ENCODE measurements at places on chromosomes 2 and 18.

- DNase-seq = no peak
Measured at GRCh38 chr2:145221032-145221431, 701.1 kb upstream of the ZEB2 start.

- no peak for DNase-seq
Measured at GRCh38 chr2:103660519-103660918, 898.7 kb downstream of the TMEM182 start.

GRCh38 chr2:201913201-201913600, 106.9 kb downstream of the CDK15 start:
- no peak for DNase-seq

DNA sequence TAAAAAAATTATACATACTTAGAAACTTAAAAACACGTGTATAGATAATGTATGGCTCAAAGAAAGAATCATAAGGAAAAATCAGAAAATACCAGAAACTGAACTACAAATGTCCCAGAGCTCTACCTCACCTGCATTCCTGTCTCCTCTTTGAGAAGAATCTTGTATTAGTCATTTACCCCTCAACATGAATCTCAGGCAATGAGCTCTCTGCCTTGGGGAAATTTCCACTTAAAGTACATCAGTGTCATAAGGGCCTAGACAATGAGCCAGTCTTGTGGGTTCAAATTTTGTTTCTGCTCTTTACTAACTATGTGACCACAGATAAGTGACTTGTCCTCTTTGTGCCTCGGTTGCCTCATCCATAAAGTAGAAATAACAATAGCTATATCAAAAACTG, 40.1 kb downstream of the SCG2 start:
- DNase-seq = no peak

DNA sequence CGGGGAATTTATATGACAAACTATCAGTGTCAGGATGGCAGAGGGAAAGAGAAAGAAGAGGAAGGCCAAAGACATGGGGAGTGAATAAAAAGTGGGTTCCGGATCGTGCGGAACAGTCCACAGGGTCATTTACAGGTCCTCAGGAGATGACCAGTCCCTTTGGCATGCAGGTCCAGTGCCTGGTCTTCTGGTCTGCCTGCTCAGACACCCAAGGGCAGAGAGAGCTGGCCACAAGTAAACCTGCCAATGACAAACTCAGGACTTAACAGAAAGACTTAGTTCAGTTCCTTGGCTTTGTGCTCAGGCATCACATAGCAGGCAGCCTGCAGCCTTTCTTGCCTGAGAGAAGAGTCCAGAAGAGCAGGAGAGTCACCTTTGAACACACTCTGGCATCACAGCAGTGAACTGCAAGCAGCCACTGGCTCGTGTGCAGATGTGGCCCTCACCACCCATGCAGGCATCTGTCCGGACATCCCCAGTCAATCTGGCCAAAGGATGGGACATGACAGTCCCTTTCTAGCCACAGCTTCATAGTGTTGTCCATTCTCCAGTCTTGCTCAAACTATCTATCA, 14.0 kb downstream of the TMEM127 start:
- no peak for DNase-seq

DNA sequence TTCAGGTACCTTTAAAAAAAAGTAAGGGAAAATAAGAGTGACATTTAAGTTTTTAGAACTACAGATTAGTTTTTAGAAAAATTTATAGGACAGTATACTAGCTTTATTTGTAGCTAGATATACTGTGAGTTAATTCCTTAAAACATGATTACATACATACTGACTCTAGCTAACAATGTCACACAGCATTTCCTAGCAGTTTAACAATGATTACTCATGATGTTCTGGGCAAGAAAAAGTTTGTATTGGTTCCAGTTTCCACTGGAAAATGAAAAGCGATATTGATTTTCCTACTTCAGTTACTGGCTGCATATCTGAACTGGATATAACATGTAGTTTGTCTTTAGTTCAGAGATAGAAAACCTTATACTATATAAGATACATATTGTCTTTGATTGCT, 19.4 kb downstream of the SLC39A6 start:
- no peak for DNase-seq

- DNase-seq = no peak
Measured at GRCh38 chr2:40281021-40281940, 170.6 kb downstream of the SLC8A1 start.

- DNase-seq = no peak
Measured at GRCh38 chr2:95294579-95295250, 2.4 kb upstream of the KCNIP3 start.

- DNase-seq = no peak
Measured at GRCh38 chr18:39480494-39481195, 1915.0 kb upstream of the CELF4 start.

GRCh38 chr2:189218236-189218635, 38.7 kb upstream of the COL5A2 start:
- DNase-seq = no peak

- DNase-seq = no peak
Measured at GRCh38 chr2:232102380-232102779, 140.9 kb downstream of the DIS3L2 start.

DNA sequence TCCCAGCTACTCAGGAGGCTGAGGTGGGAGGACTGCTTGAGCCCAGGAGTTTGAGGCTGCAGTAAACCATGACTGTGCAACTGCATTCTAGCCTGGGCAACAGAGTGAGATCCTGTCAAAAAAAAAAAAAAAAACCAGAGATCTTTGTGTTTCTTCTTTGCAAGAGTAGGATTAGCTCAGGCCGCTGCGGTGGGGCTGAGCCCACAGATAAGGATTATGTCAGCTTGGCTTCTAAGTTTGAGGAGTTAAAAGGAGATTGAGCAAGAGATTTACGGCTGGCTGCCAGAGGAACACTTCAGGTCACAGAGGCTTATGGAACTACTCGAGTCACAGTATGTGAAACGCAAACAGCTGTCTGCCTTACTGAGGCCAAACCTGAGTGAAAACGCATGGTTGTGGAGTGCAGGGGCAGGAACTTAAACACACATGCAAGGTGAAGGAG, 146.7 kb upstream of the L3MBTL4 start:
- peak; percentile 49 for DNase-seq

DNA sequence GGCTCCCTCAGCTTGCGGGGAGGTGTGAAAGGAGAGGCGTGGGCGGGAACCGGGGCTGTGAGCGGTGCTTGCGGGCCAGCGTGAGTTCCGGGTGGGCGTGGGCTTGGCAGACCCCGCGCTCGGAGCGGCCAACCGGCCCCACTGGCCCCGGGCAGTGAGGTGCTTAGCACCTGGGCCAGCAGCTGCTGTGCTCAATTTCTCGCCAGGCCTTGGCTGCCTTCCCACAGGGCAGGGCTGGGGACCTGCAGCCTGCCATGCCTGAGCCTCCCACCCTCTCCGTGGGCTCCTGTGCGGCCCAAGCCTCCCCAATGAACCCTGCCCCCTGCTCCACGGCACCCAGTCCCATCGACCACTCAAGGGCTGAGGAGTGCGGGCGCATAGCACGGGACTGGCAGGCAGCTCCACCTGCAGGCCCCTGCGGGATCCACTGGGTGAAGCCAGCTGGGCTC, 48.2 kb downstream of the RNF138 start:
- no peak for DNase-seq

GRCh38 chr18:57644540-57644939, 22.9 kb upstream of the NARS1 start:
- DNase-seq = peak; percentile 22

DNA sequence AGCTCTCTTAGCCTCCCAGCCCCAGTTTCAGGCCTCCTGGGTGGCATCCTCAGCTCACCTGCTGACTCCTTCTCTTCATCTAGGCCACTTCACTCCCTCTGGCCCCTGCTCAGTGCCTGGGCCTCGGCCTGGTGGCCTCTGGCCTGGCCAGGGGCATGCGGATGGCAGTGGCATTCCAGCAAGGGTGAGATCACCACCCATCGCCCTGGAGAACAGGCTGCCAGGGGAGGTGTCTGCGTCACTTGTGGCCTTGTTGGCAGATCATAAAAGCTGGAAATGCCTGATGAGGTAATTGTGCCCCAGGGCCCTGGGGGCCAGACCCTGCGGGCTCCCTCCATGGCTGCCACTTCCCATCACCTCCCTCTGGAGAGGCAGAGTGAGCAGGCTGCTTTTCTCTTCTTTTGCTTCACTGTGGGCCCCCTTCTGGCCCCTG, 72.5 kb upstream of the SMAD2 start:
- no peak for DNase-seq

GRCh38 chr2:40189881-40190280, 262.0 kb downstream of the SLC8A1 start:
- no peak for DNase-seq

DNA sequence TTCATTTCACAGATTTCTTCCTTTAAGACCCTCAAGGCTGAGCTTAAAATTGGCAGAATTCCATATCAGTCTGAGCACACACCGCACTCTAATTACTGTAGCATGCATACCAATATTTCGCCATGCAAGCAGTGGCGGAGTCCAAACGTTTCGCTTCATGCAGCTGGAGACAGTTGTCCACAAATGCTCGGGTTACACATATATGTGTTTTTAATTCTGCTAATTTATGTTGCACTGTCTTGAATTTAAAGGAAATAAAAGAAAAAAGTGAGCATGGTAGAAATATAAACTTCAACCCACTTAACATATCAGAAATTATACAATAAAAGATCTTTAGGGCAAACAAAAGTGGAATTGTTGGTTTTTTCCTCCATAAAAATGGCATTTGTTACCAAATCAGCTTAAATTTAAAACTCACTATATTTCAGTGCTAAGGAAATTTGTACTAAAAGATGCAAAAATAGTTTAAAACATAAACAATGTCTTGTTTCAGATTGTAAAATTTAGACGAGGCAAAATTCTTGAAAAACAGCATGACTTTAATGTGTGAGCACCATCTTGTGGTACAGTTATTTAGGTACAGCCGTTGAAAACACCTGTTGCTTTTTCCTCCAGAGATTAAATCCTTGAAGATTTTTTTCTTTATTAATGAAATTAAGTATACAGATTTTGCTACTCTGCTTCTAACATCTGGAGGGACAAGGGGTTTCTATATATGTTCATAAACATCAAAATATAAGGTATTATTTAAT, 24.1 kb upstream of the KANSL1L start:
- DNase-seq = peak; percentile 59

GRCh38 chr2:241099246-241099645, 2.8 kb downstream of the MTERF4 start:
- DNase-seq = no peak

DNA sequence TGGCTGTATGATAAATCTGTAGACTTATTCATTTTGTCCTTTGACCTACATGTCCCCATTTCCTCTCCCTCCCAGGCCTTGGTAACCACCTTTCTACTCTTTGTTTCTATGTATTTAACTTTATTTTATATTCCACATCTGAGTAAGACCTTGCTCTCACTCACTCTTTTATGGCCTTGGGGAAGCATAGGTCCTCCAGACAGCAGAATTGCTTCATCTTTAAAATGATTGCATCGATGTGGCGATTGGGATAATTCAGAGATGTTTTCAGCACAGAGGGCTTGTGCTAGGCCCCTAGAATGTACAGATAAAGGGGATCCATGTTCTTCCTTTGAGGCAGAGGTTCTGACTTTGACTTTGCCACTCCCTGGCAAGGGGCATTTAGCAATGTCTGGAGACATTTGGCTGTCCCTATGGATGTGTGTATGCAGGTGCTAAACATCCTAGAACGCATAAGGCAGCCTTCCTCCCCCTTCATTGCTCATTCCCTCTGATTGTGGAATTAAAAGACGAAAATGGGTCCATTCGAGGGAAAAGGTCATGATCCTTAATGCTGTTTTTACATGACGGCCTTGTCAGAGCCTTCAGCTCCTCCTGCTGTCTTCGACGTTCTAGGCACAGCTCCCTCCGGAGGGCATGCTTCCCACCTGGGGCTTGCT, 1.2 kb upstream of the GPR39 start:
- no peak for DNase-seq

GRCh38 chr2:64036034-64036705, 16.9 kb upstream of the VPS54 start:
- DNase-seq = no peak

GRCh38 chr18:72391427-72391826, 152.7 kb downstream of the CBLN2 start:
- DNase-seq = no peak

DNA sequence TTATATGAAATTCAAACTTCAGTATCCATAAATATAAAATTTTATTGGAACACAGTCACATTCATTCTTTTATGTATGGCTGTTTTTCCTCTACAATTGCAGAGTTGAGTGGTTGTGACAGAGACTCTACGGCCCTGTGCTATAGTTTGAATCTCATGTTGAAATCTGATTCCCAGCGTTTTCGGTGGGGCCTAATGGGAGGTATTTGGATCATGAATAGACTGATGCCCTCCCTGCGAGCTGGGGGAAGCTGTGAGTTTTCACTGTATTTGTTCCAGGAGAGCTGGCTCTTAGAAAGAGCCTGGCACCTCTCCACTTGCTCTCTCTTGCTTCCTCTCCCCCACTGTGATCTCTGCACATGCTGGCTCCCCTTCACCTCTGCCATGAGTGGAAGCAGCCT, 1.7 kb downstream of the PFN4 start:
- peak; percentile 52 for DNase-seq

DNA sequence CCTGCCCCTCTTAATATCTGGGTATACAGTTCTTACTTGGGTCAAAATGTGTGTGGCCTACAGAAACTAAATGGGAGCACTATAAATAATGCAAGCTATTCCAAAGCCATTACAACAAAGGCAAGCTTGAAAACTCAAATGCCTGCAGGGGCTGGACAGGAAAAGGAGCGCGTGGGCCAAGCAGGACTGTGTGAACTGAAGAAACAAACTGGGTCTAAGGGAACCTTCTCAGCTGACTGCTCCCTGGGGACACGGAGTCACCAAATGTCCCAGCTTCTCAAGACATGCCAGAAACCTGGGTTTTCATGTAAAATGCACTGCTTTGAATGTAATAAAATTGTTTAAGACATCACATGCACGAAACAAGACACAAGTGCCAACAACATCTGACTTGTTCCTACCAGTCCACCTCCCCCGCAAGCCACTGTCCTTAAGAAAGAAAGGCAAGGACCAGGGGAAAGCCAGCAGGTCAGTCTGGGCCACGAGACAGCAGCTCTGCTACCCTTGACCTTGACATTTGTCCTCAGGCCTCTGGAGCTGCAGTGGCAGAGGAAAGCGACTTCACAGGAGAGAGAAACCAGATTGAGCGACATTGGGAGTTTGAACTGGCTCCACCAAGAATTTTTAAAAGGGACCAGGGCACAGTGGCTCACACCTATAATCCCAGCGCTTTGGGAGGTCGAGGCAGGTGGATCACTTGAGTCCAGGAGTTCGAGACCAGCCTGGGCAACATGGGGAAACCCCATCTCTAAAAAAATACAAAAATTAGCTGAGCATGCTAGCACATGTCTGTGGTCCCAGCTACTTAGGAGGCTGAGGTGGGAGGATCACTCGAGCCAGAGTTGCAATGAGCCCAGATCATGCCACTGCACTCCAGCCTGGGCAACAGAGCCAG, 89.7 kb upstream of the SH3BP4 start:
- no peak for DNase-seq

GRCh38 chr18:48782381-48782861, 168.3 kb downstream of the SMAD7 start:
- DNase-seq = no peak
